ENCODE measurements at places on chromosomes 11 and 22.

GRCh38 chr11:117725048-117725734, 71.8 kb downstream of the DSCAML1 start:
- no peak for DNase-seq

- no peak for DNase-seq
Measured at GRCh38 chr11:123250892-123251656, 56.0 kb upstream of the CLMP start.

DNA sequence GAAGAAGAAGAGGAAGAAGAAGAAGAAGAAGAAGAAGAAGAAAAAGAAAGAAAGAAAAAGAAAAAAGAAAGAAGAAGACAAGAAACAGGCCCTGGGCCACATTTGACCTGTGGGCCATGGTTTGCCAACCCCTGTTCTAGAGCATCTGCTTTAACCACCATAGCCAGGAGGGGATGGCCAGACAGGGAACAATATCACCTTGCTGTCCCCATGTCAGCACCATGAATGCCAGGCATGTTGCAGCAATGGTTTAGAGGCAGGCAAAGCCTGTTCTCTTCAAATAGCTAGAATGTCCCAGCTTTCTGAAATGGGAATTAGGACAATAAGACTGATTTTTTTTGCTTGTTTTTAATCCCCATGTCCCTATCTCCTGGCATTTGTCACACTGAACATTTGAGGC, 338.6 kb upstream of the PLET1 start:
- DNase-seq: no peak

- no peak for DNase-seq
Measured at GRCh38 chr11:29327891-29328290, 688.9 kb downstream of the KCNA4 start.

GRCh38 chr11:61871158-61871597, 20.2 kb downstream of the FADS3 start:
- DNase-seq: peak; percentile 52

DNA sequence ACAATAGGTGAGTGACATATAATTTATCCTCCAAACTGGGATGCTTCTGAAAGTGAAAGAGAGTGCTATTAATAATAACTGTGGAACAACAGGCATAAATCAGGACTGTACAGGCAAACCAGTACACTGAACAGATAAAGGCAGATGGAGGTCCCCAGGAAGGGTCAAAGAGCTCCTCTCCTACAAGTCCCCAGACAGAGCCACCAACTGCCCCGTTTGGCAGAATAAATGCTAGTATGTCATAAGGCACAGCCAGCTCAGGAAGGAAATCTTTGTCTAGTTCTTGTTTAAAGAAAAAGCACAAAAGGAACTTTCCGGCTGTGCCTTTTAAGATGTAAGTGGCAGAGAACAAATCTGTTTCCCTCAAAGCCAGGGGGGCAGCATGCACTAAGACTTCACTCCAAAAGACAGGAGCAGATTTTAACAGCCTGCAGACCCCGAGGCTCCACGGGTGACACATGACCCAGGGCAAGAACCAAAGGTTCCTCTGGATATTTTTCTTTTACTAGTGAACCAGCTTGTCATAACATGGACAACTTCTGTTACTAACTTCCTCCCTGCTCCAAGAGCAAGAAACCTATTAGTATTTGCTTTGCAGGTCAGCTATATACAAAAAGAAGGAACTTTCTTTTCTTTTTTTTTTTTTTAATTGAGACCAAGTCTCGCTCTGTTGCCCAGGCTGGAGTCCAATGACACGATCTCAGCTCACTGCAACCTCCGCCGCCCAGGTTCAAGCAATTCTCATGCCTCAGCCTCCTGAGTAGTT, 50.2 kb downstream of the MYH9 start:
- no peak for DNase-seq

GRCh38 chr11:131841028-131841427, 470.6 kb downstream of the NTM start:
- DNase-seq: no peak

GRCh38 chr11:131710511-131710910, 340.1 kb downstream of the NTM start:
- DNase-seq: no peak

DNA sequence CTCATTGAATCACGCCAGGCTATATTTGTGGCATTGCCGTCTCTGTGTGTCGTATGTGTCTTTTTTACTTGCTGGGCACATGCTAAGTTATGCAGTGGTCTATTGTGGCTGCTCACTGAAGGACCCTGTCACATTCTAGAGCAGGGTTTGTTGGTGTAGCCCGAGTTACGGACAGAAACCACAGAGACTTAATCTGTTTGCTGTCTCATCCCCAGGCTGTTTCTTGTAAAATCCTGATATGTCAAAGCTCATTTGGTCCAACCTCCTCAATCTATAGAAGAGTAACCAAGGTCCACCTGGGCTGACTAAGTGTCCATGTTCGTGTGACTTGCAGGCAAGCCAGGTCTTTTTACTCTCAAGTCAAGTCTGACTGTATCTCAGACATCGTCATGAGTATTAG, 5.0 kb downstream of the DPF2 start:
- no peak for DNase-seq

DNA sequence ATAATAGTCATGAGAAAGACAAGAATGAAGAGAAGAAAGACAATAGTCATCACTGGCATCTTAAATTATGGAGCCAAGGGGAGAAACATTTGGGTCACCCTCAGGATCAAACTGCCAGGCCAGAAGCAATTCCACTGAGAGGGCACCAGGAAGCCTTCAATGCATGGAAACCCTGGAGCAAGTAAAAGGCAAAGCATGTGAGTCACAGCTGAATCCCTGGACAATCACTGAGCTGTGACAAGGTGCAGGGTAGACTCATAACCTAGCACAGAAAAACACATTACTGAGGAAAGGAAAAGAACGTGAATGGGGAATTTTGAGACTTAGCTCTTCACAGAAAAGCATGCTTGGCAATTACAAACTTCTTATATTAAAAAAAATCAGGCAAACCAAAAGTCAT, 1.6 kb downstream of the KCNJ1 start:
- no peak for DNase-seq

DNA sequence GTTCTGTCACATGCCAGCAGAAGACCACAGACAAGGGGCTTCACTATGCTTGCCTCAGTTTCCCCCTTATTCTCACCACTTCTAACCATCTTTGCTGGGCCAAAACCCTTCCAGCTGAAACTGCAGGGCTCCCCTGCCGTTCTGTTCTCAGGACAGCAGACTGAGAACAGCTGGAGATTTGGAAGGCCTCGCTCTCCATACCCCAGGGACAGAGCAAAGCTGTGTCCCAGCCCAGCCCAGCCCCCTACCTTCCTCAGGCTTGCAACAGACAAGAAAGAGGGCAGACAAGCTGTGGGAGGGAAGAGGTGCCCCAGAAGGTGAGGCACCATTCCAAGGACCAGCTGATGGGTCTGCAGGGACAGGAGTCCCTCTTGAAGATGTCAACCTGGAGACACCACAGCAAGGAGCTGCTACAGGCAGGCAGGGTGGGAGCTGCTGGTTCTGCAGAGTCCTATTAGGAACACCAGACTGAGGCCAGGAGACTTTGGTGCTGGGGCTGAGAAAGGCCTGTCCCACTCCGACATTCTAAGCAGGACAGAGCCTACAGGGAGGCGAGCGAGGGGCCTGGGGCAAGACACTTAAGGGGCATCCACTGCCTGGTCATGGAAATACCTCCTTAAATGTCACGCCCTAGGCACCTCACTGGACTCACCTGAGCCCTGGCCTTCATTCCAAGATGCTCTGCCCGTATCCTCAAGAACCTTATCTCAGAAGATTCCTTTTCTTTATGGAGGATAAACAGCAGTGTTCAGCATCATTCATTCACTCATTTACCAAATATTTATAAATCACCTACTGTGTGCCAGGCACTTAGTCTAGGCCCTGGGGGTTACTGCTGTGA, 6.9 kb downstream of the SCN2B start:
- no peak for DNase-seq

- DNase-seq: no peak
Measured at GRCh38 chr22:41009222-41009948, 58.2 kb downstream of the RBX1 start.

DNA sequence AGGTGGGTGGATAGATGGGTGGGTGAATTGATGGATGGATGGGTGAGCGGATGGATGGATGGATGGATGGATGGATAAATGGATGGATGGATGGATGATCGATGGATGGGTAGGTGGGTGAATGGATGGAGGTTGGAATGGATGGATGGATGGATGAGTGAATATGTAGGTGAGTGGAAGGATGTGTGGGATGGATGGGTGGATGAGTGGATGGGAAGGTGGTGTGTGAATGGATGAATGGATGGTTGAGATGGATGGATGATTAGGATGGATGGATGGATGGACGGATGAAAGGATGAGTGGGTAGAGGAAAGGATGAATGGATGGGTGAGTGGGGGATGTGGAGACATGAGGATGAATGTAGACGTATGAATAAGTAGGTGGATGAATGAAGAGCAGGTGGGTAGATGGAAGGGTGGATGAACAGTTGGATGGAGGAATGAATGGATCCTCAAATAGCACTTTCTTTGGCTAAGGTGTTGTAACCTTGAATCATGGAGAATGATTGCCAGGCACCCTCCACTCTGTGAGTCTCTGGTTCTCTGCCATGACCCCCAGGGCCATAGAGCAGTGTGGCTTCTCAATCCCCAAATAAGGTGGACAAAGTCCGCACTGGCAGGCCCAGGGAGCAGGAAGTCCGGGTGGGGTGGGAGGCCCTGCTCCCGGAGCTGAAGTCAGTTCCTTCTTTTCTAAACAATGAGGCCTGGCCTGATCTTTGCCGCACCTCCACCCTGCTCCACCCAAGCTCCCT, 36.9 kb downstream of the IGF2 start:
- no peak for DNase-seq

- no peak for DNase-seq
Measured at GRCh38 chr11:133608496-133608895, 76.2 kb upstream of the OPCML start.

GRCh38 chr22:44914026-44914721, 95.6 kb downstream of the PHF21B start:
- DNase-seq: no peak

DNA sequence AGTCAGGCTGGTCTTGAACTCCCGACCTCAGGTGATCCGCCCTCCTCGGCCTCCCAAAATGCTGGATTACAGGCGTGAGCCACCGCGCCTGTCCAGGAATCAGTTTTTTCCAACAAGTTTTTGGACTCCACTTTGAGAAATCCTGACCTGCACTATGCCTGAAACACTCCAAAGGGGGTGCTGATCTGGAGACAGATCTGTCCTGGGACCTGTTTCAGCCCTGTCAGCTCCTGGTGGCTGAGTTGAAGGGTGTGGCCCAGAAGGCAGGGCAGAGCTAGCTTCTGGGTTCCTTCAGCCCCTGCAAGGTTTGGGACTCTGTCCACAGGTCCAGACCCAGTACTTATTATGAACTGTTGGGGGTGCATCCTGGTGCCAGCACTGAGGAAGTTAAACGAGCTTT, 1.2 kb downstream of the DNAJC4 start:
- DNase-seq: no peak

DNA sequence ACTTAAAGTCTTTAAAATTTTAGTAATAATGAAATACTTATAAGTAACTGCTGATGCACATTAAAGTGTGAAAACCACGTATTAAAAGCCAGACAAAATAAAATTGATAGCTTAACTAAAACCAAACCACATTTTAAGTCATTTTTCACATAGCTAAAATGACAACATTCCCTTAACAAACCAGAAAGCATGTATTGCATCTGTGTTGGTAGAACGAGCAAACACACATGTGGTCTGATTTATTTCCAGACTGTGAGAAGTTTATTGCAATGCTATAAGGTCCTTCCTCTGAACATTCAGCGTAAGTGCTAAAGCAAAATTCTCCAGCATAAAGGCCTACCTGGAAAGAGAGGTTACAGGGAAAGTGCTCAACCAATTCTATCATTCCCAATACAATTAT, 57.8 kb downstream of the ARHGAP20 start:
- no peak for DNase-seq

DNA sequence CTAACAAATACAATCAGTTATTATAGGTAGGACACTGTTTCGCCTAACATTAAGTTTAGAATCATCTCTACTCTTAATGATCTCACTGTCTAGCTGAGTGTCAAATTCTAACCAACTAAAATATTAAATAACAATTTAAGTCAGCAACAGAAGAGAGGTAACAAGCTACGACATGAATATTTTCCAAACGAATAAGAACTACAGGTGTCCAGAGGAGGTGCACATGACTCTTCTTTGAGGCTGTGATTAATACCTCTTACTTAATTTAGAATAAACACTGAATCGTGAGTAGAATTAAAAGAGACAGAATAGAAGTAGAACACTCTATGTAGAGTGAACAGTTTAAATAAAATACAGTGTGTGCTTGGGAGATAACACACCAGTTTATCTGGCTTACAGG, 619.0 kb upstream of the ARHGAP42 start:
- no peak for DNase-seq

DNA sequence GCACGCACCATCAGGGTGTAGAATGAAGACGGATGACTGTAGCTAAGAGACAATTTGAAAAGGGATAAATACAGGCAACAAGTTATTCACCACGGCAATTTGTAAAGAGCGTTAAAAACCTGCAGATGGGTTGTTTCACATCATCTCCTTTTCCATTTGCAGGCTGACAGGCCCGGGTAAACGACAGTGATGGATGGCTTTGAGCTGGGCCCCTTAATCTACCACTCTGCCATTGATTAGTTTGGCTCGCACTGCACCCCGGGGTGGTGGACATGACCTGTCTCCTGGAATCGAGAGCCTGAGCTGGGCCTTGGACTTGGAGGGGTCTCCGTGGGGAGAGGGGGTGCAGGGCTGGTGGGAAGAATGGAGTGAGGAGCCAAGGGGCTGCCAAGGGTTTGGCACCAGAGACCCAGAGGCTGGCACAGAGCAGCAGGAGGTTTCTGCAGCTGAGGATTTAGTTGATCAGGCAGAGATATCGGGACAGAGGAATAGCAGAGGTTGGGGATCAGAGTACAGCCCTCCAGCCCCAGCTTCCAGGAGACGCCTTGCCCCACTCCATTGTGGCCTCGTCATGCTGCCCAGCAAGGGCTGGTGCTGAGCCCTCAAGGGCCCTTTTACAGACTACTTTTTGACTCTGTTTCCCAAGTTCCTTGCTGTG, 110.6 kb upstream of the NECTIN1 start:
- DNase-seq: no peak

GRCh38 chr11:78642979-78643675, 68.5 kb upstream of the NARS2 start:
- DNase-seq: no peak

GRCh38 chr11:16434036-16434435, 77.7 kb upstream of the SOX6 start:
- no peak for DNase-seq

DNA sequence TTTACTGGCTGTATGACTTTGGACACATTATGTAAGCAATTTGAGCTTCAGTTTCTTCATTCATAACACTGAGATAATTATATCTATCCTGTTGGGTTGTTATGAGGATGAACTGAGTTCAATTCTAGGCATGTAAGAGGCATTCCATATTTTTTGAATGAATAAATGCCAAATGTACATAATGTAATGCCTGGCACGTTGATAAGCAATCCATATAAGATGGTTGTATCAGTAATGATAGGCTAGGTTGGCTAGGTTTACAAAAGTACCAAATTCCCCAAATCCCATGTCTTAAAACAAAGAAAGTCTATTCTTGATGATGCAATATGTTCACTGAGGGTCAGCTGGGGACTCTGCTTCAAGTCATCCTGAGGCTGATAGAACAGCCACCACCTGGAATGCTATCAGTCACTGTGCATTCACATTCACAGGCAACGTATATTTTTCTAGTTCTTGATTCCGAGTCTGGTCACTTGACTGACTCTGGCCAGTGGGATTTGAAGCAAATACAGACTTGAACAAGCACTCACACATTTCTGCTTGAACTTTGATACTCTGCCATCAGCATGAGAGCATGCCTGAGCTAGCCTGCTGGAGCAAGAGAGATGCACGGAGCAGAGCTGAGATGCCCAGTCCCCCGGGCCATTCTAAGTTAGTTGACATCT, 104.0 kb upstream of the TIMP3 start:
- DNase-seq: no peak

GRCh38 chr11:43770173-43770572, 89.6 kb downstream of the HSD17B12 start:
- no peak for DNase-seq

Data from NCI-H187 (cell line).